ENCODE measurements at places on chromosomes 6 and 20.

DNA sequence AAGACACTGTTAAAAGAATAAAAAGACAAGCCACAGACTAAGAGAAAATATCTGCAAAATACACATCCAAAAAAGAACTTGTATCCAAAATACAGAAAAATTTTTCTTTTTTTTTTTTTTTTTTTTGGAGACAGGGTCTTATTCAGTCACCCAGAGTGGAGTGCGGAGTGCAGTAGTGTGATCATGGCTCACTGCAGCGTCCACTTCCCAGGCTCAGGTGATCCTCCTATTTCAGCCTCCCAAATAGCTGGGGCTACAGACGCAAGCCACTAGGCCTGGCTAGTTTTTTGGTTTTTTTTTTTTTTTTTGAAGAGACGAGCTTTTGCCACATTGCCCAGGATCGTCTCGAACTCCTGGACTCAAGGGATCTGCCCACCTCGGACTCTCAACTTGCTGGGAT is 3.1 kb downstream of the ZUP1 start:
- no peak for DNase-seq

DNA sequence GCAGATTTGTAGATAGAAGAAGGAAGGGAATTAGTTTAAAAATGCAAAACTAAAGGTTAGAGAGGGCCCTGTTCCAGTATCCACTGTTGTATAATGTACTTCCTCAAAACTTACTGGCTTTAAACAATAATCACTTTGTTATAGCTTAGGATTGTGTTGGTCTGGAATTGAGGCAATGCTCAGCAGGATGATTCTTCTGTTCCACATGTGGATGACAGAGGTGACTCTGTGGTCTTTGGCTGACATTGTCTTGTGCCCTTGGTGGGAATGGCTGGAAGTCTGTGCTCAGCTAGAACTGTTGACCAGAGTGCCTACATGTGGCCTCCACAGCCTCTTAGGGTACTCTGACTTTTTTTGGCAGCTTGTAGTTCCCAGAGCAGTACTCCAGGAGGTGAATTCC is 143.4 kb downstream of the AIG1 start:
- no peak for DNase-seq

GRCh38 chr6:97586344-97586743 is 303.3 kb upstream of the MMS22L start:
- no peak for DNase-seq

GRCh38 chr6:29678114-29678513 is 2.8 kb downstream of the ZFP57 start:
- no peak for DNase-seq

DNA sequence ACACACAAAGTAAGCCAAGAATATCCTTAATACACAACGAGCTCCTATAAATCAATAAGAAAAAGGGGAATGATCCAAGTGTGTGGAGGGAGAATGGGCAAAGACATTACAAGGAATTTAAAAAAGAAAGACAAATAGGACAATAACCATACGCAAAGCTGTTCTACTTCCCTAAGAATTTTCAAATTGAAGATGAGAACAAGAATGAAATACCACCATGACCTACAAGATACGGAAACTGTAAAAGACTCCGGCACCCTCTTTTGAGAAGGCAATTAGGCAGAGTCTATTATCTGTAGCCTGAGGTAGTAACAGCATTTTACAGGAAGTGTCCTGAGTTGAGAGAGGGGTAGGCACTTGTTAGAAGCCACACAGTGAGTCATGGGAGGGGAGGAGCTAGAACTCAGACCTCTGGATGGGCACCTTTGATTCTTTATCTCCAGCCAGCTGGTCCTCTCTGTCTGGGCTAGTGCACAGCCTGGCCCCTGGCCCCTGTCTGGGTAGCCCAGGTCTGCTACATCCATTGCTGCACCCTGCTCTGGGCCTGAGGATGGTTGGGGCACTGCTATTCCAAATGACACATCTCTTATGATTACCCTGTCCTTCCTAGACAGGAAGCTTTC is 15.3 kb downstream of the RSPO4 start:
- no peak for DNase-seq

DNA sequence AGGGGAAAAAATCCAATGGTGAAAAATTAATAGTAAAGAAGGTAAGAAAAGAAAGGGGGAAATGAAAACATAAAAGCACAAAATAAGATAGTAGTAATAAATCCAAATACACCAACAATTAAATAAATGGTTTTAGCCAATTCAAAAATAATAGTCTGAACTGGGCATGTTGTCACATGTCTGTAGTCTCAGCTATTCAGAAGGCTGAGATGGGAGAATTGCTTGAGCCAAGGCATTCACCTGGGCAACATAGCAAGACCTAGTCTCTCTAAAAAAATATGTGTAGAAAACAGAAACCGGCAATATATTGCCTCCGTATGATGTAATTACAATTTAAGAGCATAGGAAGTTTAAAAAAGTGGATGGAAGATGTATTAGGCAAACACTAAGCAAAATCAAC is 311.3 kb upstream of the FERMT1 start:
- DNase-seq, result no peak

- DNase-seq, result no peak
These were observed 121.3 kb upstream of the PHACTR1 start for GRCh38 chr6:12595161-12595811.

DNA sequence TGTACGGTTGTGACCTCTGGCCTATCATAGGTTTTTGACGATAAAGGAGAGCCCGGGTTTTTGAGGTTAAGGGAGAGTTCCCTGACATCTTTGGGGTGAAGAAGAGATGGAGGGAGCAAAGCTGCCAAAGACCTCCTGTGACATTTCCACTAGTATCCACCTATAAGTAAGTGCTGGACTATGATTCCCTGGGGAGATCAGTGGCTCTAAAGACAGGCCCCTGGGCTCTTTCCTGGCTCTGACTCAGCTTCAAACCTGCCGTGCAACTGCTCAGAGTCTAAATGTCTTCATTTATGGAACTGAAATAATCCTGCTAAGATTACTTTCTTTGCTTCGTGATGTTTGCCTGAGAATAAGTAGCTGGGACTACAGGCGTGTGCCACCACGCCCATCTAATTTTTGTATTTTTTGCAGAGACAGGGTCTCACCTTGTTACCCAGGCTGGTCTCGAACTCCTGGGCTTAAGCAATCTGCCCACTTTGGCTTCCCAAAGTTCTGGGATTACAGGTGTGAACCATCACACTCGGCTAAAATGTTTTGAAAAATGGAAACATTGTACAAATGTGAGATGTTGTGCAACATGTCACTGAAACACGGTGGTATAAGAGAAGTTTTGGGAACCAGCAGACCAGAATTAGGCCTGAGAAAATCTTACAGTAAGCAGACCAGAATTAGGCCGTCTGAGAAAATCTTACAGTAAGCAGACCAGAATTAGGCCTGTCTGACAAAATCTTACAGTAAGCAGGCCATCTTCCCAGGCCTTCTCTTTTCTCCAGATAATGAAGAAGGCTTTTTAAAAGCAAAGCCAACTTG is 1.1 kb upstream of the PAQR8 start:
- no peak for DNase-seq

DNA sequence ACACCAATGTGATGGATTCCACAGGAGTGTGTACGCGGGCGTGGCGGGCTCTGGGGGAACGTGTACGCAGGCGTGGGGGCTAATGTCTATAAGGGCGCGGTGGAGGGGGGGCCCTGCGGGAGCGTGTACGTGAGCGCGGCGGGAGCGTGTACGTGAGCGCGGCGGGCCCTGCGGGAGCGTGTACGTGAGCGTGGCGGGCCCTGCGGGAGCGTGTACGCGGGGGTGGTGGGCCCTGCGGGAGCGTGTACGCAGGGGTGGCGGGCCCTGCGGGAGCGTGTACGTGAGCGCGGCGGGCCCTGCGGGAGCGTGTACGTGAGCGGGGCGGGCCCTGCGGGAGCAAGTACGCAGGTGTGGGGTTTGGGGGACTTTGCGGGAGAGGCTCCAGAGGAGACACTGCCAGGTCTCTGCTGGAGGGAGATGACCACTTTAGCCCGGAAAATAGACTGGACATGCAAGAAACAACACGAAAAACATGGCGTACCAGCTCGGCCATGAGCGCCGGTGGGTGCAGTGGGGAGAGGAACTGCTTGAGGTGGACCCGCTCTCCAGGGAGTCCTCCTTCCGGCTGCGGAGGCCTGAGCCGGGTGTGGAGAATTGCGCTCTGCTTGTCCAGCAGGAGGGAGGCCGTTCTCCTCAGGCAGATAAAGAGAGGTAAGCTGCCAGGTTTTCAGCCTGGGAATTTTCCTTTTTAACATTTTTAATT is 27.8 kb upstream of the SMOC2 start:
- DNase-seq, result no peak

DNA sequence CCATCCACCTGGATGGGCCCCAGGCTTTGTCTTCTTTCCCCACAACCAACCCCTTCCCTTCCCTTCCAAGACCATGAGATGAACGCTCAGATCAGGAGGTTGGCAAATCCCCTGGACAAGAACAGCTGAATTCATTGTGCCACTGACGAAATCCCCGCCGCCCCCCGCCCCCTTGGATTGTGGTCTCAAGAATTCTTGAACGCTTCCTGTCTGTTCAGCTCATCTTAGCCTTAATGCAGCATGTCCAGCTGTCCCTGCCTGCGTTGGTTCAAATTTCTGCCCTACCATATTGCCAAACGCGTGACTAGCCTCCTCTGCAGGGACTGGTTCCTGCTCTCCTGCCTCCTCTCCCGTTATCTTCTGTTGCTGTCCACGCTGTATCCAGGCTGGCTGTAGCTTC is 133.2 kb downstream of the CDH4 start:
- DNase-seq, result no peak
